ENCODE measurements at places on chromosomes 13 and 19. TPM values are rescaled to one million over a fixed set of nuclear protein-coding genes. Genes with fewer than 3 reads are reported as not detected.

Gene CGB2
- polyA plus RNA-seq, result not detected

DNA sequence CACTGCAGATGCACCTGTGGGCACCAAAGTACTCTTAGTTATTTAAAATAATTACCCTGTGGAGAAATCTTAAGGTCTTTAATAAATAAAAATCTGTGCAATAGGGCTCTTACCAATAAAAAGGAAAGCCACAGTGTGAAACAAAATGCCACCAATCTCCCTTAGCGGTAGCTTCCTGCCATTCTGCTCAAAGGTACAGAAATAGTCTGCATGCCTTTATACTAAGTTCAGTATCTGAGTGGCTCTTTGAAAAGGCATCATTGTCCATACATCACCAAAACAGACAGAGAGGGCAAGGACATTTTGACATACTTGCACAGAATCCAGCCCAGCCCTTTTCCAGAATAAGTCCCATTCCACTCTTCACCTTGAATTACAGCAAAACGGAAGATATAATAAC, 161.0 kb downstream of the KLF12 start:
- no peak for DNase-seq

GRCh38 chr19:40567040-40567749, 9.5 kb upstream of the SHKBP1 start:
- no peak for DNase-seq

DNA sequence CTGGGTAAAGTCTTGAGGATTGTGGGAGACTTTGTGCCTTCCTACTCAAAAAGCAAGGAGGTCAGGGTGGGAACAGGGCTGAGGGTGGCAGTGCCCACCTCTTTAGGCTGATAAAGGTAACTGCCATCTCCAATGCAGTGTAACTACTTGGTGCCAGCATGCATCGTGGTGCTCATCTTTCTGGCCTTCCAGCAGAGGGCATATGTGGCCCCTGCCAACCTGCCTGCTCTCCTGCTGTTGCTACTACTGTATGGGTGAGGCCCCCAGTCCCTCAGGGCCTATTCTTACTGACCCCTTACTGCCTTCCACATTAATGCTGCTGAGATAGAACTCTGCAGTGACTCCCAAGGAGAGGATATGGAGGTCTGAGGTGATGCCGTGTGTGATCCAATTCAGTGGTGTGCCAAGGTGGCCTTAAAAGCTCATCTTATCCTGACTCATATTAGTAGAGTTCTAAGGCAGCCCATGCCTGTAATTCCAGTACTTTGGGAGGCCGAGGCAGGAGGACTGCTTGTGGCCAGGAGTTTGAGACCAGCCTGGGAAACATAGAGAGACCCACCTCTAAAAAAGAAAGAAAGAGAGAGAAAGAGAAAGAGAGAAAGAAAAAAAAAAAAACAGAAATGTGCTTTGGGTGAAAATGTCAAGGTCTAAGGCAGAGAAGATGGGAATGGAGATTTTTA, 9.7 kb upstream of the ARHGAP45 start:
- DNase-seq, result no peak

Measured in ovary (tissue), 10 donors.